ENCODE measurements at places on chromosomes 2 and 18. TPM values are rescaled to one million over a fixed set of nuclear protein-coding genes. Genes with fewer than 3 reads are reported as not detected.

LIMS3 gene
- total RNA-seq: 0.42 TPM

DNA sequence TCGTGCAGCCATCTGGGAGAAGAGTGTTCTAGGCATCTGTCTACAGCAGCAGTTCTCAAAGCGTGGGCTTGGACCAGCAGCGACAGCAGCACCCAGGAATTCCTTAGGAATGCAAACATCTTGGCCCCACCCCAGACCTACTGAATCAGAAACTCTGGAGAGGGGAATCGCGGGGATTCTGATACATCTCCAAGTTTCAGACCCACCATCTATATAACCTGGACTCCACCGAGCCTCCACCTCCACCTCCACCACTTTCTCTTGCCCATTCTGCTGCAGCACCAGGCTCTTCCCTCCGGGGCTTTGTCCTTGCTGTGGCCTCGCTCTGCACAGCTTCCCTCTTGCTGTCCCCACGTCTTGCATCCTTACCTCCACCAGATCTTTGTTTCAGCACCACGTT lies 256.4 kb downstream of the BCL2 start:
- DNase-seq: peak; percentile 16

DNA sequence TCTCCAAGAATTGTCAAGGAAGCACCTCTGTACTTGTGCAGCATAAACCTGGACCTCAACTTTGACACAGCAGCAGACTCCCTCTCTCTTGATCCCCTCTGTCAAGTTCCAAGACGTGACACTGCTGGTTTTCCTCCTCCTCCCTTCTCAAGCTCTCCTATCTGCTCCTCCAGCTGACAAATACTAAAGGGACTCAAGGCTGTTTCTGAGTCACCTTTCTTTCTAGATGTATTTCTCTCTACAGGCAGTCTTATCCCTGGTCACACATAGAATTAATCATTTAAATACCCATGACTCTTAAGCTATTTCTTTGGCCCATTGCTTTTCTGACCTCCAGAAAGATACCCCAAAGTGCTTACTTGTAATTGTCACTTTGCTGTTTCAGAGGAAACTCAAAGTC lies 53.5 kb downstream of the SEPTIN10 start:
- no peak for DNase-seq

PDE11A gene
- total RNA-seq: 0.29 TPM

BCL11A gene
- 4.5 TPM for total RNA-seq

DNA sequence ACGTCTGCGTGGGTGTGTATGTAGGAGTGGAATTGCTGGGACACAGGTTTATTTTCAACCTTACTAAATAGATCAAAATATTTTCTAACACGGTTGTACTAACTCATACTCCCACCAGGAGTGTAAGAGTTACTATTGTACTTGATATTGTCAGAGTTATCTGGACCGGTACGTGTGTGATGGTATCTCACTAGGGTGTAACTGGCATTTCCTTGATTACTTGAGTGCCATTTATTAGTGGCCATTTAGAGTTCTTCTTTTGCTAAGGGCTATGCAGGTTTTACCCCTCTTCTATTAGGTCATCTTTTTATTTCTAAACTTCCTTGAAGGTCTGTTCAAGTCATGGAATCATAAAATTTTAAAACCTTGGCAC lies 33.5 kb downstream of the CENPO start:
- DNase-seq: no peak

- DNase-seq: no peak
These were observed 42.5 kb downstream of the ADD2 start for GRCh38 chr2:70725505-70725904.

DNA sequence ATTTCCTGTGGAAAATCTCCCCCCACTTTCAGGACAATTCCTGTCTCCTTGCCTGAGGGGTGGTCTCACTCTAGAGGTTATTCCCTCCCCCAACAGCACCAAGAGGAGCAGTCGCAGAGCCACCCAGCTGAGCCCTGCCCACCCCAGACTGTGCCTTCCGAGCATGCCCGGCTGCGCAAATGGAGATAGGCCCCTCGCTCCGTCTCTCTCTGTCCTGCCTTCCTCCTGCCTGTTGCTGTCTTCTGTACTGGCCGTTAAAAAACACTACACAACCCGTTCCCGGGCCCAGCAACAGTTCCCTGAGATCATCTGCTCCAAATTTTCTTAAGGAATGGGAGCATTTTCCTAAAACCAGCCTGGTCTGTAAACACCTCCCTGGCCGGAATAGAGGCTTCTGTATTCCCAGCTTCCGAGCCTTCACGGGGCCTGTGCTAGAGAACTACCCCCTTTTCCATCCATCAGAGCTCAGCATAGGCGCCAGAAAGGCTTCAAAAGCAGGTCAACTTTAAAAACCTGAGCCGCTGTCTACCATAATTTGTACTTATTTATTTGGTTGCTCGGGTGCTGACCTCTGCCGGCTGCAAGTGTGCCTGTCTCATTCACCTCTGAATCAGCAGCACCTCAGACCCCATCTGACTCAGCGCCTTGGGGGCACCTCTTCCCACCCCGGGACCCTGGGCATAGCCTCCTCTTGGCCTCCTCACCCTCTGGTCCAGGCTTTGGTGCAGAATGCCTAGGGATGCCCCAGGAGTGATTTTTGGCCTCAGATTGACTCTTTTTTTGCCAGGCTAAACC lies 159.4 kb downstream of the PXDN start:
- peak; percentile 69 for DNase-seq

GRCh38 chr2:197079414-197079813 lies 152.9 kb upstream of the PGAP1 start:
- peak; percentile 18 for DNase-seq

UGT1A7 gene
- total RNA-seq: not detected

INPP5D gene
- total RNA-seq: not detected

EGR4 gene
- not detected for total RNA-seq

DNA sequence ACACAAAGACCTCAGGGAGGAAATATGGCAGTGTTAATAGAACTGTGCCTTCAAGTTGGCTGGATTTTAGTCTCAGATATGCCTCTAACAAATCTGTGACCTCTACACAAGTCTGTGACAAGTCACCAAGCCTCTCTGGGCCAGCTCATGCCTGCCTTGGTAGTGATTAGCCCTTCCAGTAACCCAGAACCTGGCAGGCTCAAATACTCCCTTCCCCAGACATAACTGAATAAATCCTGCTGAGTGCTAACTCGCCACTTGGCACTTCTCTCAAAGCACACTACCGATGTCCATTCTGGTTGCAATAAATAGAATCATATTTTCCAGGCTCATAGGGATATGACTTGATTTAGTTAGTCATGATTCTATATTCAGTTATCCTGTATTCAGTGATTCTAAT lies 15.3 kb upstream of the THSD7B start:
- no peak for DNase-seq

EMX1 gene
- total RNA-seq: 0.29 TPM

DNA sequence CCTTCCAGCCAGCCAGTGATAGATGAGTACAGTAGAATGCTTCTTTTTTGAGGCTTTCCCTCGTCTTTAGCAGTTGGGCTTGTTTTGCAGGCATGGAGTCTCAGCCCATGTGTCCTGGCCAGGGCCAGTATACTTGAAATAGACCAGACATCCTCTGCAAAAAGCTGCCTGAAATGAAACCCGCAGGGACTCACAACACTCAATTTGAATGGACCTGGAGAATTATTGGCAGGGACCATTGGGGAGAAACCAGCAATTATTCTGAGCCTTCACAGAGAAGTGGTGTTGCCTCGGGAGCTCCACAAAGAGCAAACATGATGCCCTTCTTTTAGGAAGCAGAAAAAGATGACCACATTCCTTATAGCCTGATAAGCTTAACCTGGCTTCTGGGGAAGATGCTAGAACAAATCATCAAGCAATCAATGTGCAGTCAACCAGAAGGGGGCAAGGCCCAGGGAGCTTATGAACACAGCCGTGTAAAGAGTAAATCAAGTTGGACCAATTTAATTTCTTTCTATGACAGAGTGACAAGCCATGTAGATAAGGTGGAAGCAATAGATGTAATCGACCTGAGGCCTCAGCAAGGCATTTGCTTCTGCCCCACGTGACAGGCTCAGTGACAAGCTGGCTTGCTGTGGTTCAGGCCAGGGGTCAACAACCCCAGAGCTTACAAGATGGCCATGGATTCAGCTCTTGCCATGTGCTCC lies 42.1 kb downstream of the BOD1L2 start:
- no peak for DNase-seq

FSHR gene
- total RNA-seq: not detected

DNA sequence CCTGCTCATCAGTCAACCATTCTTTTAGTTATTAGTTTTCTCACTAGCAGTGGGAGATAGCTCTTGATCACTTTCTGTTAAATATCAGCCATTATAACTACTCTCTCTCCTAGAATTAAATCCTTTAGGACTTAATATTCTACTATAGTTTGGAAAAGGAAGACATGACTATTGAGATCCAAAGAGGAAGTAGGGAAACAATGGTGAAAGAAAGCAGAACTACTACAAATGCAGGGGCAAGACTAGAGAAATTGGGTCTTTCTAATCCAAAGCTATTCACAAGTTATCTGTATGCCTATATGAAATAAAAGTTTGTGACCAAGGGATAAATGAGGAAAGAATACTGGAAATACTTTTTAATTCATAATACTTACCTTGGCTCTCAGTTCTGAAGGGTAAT lies 65.1 kb downstream of the SRBD1 start:
- DNase-seq: no peak

DSG1 gene
- total RNA-seq: not detected

- DNase-seq: no peak
These were observed 215.1 kb upstream of the TRIB2 start for GRCh38 chr2:12501469-12502158.

DNA sequence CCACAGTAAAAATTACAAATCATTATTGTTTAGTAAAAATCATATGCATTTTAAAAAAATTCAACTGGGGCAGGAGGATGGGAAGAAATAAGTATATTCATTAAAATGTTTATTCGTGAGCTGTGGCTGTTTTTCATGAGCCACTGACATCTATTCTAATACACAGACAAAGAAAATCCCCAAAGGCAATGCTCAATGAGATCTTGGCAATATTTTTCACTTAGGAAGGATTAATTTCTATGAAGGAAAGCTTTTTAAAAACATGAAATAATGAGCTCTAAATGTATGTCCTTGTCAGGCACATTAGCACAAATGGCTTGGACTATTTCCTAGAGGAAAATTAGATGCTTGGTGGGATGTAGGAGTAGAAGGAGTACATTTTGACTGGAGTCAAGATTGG lies 262.0 kb upstream of the MMADHC start:
- no peak for DNase-seq

DNA sequence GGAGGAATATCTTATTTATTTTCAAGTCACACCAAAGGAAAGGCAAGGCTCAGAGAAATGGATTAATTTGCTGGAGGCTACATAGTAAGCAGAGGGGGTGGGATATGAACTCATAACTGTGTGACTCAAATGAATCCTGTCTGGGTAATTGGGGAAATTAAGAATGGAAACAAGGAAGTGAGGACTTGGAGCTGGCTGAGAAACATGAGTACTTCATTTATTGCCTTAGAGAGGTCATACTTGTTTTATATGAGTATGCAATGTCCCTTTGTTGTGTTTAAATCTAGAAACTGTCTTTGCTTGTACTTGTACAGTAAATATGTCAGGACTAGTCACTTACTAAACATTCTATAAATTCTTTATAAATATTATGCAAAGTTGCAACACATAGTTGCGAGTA lies 2166.7 kb upstream of the PIK3C3 start:
- no peak for DNase-seq

- peak; percentile 66 for DNase-seq
These were observed 78.5 kb upstream of the STK17B start for GRCh38 chr2:196249860-196250259.

DNA sequence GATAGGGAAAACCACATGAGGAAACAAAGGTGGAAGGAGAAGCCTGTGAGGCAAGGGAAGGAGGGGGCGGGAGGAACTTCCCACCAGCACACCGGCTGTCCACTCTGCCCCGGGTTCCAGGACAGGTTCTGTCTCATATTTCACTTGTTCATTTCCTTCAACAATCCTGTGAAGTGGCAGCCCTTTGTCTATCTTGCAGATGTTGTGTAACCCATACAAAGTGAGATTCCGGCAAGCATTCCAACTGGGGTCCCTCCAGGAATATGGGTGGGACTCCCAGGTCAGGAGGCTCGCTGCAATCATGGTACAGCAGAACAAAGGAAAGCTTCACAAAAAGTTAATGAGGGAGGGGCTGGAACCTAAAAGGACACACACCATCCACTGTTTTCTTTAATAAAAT lies 271.3 kb upstream of the PXDN start:
- DNase-seq: no peak

KRTCAP3 gene
- not detected for total RNA-seq

CDCA7 gene
- 24.8 TPM for total RNA-seq

DNA sequence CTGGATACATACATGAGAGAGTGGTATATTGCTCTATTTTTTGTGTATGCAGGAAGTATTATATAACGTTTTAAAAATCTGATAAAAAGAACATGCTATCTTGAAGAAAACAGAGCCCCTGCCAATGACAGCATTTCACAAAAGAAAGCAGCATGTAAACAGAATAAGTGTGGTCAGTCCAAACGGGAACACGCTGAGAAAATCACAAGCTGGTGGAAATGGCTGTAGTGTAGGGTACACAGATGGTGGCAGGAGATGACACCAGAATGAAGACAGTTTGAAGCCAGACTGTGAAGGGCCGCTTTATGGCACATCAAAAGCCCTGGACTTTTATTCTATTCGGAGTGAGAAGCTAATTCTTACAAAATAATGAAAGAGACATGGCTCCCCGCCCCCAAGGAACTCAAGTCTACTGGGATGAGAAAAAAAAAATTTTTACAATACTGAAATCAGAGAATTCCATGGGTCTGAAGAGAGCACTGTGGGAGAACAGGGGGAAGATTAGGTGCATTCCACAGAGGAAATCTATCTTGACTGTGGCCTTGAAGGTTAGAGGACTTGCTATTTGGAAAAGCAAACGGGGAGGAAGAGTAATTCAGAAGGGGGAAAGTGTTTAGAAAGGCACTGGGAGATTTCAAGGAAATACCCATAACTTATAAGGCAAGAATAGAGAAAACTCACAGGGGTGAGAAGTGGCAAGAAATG lies 217.7 kb upstream of the SMAD7 start:
- DNase-seq: no peak

Data from Daoy (cell line).